ENCODE measurements at places on chromosomes 6 and 20.

DNA sequence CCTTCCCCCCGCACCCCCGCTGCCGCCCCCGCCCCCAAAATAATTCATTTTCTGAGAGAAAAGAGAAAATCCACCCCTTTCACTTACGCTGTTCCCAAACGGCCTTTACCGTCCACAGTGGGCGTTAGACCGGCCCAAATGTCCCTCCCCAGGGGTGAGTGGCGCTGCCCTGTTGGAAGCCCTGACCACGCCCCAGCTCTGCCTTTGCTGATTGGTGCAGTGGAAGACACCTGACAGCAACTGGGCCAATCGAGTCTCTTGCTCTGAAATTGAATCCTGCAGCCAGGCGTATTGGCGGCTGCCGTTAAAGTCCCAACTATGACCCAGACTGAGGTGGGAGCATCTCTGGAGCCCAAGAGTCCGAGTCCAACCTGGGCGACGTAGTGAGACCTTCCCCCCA, 15.7 kb downstream of the ZFP64 start:
- DNase-seq = no peak

- DNase-seq = no peak
Measured at GRCh38 chr6:117861545-117861944, 45.5 kb upstream of the SLC35F1 start.

GRCh38 chr6:157171801-157172200, 151.5 kb downstream of the TMEM242 start:
- DNase-seq = no peak

- no peak for DNase-seq
Measured at GRCh38 chr6:156080371-156080770, 624.7 kb upstream of the NOX3 start.

DNA sequence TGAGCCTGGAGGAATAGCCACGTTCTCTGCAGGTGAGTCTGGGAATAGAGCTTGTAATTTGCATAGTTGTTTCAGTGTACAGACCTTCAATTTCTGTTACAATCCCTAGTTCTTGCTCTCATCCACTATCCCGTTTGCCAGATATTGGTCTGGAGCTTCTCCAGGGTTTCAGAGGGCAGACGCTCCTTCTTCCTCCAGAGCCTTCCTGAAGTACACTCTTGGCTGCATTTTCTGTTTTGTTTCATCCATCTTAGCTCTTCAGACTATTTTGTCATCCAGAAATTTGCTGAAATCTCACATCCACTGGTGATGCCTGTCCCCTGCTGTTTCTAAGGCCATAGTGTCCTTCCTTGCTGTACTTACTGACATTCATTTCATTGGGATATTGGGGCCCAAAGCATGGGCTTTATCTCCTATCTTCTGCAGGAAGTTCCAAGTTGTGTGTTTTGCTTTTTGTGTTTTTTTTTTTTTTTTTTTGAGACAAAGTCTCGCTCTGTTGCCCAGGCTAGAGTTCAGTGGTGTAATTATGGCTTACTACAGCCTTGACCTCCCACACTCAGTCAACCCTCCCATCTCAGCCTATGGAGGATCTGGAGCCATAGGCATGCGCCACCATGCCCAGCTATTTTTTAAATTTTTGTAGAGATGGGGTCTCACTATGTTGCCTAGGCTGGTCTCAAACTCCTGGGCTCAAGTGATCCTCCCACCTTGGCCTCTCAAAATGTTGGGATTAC, 18.7 kb downstream of the CDS2 start:
- no peak for DNase-seq

- no peak for DNase-seq
Measured at GRCh38 chr20:46058599-46059281, 29.7 kb downstream of the SLC12A5 start.
